Stimulated activated CD8-positive, alpha-beta memory T cell treated with anti-CD3 and anti-CD28 coated beads, Interleukin-15, amount 100 ng/mL, for 24 hours (primary cell): ENCODE measurements at places on chromosomes 7 and 10.

DNA sequence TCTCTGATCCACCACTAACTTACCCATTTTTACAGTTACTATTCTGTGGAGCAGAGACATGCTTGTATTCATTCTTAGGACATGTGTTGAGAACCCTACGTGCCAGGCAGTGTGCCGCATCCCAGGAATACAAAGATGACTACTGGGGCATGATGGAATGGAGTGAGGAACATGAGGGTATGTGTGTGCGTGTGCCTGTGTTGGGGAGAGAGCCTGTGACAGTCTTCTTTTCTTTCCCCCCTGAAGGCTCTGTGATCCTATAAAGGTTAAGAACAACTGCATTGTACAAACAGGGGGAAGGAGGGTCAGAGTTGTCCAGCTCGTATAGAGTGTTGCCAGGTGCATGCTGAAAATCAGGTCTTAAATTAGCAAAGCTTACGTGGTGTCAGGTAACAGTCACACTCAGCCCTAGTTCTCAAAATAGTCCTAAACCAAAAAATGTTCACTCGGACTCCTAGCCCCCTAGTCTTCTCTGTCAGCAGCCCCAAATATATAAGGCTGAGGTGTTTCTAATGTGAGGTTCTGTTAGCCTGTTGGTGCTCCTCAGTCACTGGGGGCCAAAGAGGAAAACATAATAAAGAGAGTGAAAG lies 161.9 kb downstream of the CELF2 start:
- no peak for DNase-seq

- DNase-seq: no peak
Measured at GRCh38 chr10:103490986-103491314, 2.6 kb upstream of the NEURL1 start.

- DNase-seq: no peak
Measured at GRCh38 chr7:11710377-11710776, 121.6 kb downstream of the THSD7A start.

DNA sequence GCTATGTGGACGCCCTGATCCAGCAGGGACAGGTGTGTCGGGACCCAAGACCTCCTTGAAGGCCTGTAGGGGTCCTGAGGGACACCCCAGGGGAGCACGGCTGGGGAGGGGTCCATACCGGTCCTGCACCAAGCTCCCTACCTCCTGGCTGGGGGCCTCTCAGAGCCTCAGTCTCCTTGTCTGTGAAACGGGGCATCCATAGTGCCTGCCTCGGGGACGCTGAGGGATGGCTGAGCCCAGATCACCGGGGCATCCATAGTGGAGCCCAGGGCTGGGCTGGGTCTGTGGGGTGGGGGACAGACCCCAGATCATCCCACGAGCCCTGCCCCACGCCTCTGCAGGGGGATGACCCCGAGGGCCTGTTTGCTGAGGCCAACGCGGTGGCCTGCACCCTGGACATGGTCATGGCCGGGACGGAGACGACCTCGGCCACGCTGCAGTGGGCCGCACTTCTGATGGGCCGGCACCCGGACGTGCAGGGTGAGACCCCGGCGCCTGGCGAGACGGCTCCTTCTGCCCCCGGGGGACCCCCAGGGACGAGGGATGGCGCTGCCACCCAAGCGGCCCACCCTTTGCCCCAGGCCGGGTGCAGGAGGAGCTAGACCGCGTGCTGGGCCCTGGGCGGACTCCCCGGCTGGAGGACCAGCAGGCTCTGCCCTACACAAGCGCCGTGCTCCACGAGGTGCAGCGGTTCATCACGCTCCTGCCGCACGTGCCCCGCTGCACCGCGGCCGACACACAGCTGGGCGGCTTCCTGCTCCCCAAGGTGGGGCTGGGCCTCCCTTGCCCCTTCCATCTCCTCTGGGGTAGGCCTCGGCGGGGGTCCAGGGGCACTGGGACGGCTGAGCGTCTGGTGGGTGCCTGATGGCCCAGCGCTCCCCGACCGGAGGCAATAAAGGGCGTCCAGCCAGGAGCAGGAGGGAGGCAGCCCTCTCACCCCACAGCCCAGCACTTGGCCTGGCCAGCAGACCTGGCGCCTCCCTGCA lies 4.1 kb downstream of the CYP2W1 start:
- DNase-seq: no peak

DNA sequence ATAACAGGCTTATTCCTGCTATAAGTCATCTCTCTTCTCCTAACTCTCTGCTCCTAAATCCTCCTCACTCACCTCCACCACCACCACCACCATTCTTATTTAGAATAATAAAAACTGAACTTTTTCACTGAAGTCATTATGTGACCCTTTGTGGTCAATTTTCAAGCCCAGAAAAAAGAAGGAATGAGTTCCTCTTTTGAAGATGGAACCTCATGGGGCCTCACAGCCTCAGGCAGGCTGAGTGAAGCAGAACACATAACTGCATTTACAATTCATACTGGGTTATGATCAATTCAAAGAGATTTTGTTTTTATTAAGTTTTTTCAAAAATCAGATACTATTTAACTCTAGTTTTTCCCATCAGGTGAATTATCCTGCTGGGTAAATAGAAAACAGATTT lies 29.8 kb downstream of the PNLIPRP3 start:
- DNase-seq: no peak

- no peak for DNase-seq
Measured at GRCh38 chr10:42975558-42976340, 101.1 kb upstream of the RET start.

DNA sequence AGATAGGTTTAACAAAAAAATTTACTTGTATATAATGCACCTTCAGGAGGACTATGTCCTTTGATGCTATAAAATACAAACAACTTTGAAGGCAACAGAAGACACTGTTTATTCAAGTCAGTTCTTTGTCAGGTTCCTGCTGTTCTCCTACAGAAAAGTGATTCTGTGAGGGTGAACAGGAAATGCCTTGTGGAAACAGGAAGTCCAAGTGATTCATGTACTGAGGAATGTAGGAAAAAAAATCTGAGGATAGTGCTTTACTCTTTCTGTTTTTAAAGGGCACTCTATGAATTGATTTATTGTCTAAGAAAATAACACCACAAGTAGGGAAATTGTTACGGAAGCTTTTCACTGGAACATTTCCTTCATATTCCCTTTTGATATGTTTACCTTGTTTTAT lies 171.9 kb downstream of the HDAC9 start:
- no peak for DNase-seq

DNA sequence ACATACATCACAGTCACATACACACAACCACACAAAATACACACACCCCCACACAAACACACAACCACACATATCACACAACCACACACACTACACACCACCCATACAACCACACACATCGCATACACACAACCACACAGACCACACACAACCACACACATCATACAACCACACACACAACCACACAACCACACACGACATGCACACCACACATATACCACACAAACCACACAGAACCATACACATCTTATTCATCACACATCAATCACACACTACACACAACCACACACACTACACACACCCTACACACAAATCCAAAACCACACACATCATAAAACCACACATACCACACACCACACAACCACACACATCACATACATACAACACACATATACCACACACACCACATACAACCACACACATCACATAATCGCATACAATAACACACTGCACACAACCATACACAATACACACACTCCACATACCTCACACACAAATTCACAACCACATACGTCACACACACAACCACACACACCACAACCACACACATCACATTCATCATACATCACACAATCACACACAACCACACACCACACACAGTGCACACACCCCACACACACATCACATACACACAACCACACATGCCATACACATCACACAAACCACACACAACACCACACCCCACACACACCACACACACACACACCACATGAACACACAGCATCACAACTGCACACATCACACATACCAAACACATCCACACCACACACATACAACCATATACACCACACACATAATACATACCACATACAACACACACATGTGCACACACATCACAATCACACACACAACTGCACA lies 30.4 kb downstream of the GPRIN2 start:
- DNase-seq: no peak

DNA sequence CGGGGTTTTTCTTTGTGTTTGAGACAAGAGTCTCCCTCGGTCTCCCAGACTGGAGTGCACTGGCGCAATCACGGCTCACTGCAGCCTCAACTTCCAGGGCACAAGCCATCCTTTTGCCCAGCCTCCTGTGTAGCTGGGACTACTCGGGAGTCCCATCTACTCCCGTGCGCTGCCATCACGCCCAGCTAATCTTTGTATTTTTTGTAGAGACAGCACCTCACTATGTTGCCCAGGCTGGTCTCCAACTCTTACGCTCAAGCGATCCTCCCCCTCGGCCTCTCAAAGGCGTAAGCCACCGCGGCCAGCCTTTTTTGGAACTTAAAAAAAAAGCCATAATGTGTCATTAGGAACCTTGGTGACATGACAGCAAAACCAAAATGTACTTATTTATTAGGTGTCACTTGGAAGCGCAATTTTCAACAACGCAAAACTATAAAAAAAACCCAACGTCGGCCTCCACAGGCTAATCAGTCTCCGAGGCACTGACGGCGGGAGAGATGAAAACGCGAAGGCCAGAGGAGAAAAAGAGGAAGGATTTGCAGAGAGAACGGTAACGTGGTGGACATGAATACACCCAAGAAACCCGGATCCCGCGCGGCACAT lies 911 bp upstream of the HNRNPH3 start:
- DNase-seq: no peak

DNA sequence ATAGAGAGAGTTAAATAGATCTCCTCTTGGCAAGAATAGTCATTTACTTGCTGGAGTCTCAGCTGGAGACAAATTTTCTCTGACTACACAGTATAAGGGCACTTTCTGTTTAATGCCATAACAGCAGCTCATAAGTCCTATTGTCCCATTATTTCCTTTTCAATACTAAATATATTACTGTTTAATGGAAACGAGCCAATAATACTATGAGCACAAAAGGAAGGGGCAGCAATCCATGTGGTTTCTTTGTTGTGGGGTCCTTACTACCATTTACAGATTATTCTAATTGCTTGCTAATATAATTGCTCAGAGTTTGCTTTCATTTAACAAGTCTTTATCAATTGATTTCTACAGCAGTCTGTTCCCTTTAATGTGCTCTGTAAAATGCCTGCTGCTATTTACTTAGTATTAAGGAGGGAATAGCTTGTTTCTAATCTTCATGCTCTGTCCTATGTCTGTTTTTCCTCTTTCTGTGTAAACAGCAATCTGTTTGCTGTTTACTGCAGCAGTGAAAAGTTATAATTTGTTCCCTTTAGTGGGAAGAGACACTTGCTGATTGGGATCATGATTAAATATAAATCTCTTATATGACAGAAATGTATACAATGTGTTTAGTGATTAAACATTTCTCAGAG lies 296.2 kb upstream of the SMIM30 start:
- DNase-seq: no peak

DNA sequence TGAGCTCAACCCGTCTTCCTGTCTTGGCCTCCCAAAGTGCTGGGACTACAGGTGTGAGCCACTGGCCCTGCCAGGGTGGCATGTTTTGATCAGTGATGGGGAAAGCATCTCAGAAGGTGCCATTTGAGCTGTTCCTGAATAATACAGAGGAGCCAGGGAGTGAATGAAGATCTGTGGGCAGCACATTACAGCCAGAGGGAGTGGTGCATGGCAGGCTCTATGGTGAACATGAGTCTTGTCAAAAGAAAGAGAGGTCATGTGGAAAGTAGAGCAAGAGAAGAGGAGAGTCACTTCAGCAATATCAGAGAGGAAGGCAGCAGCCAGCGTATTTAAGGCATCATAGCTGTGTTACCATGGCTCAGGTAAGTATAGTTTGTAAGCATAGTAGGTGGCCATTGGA lies 275.7 kb upstream of the LRGUK start:
- DNase-seq: no peak

GRCh38 chr10:77351386-77351785 lies 286.2 kb downstream of the KCNMA1 start:
- DNase-seq: no peak

- DNase-seq: no peak
Measured at GRCh38 chr7:49580000-49580399, 193.4 kb upstream of the VWC2 start.

GRCh38 chr7:84790882-84791281 lies 396.0 kb downstream of the SEMA3D start:
- no peak for DNase-seq

- no peak for DNase-seq
Measured at GRCh38 chr7:143492799-143493739, 15.4 kb downstream of the TAS2R41 start.

GRCh38 chr7:99392659-99393354 lies 15.6 kb downstream of the PDAP1 start:
- peak; percentile 48 for DNase-seq

DNA sequence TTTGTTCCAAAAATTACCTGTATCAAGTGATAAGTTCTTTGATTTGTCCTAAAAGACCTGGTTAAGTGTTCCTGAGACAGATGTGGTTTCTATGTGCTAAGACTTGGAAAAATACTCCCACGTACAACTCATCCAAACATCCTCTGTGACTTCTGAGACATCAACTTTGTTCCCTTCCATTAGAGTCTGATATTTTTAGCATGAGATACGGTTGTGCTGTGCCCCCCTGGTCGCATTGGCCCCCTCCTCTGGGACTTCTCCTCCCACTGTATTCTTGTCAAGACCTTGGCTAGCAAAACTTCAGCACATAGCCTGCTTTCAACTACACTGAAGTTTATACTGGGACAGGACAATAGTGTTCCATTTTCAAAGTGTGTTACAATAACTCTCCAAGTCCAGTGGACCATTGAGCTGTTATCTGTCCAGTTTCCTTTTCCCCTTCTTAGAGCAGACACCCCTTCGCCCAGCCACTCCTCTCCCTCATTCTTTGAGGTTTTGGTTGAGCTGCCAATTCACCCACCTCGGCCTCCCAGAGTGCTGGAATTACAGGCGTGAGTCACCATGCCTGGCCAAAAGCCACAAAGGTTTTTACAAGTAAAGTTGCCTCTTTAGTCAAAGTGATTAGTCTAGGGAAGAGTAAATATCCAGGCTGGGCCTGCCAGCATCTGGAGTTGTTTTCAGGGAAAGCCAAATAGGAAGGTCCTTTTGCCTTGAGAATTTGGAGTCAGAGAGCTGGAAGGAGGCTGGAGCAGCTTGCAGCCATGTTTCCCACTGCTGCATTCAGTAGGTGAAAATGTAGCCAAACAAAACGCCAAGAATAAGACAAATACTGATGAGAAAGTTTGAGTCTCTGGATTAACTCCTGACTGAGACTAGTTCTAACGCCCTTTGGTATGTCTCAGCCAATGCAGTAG lies 17.8 kb upstream of the PDLIM1 start:
- no peak for DNase-seq

DNA sequence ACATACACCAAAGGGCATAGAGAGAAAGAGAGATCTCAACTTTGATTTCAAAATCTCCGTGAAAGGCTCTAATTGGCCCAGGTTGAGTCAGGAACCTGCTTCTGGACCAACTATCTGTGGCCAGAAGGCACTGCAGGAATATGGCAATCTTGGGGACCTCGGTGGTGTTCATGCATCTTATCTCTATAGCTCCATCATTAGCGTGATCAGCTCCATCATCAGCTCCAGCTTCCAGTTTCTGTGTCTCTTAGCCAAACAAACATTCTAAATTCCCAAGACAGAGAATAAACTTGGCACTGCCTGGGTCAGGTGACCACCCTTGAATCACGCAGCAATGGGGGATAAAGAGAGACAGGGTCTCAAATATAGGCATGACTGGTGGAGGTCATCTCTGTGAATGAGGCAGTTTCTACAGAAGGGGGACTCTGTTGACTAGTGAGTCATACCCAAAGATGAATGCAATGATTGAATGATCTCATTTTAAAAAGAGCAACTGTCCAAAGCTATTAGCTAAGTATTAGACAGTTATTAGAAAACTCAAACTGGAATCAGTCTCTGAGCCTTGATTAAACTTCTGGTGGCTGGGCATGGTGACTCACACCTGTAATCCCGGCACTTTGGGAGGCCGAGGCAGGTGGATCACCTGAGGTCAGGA lies 5.4 kb upstream of the NRF1 start:
- DNase-seq: no peak
